ENCODE measurements at places on chromosomes 4 and X. TPM values are rescaled to one million over a fixed set of nuclear protein-coding genes. Genes with fewer than 3 reads are reported as not detected.

Gene SHOX
- total RNA-seq = not detected

Gene MGAT4D
- total RNA-seq = not detected

Gene CSAG2
- total RNA-seq = not detected

Gene SLIT2
- total RNA-seq = 0.18 TPM

Gene ATP1B4
- not detected for total RNA-seq

Gene ZNF141
- total RNA-seq = 2.8 TPM

Gene MAGEA6
- total RNA-seq = 12.0 TPM

Gene XAGE1A
- not detected for total RNA-seq

Gene GABRQ
- 0.27 TPM for total RNA-seq

Gene SH3RF1
- total RNA-seq = 8.5 TPM

Gene VSIG4
- not detected for total RNA-seq

Gene HPSE
- total RNA-seq = 1.5 TPM

Gene PF4V1
- not detected for total RNA-seq

Gene GLOD5
- total RNA-seq = not detected

Gene KDR
- total RNA-seq = 0.10 TPM

Gene PPP4R3C
- not detected for total RNA-seq

Gene FAM47A
- not detected for total RNA-seq

Gene FABP2
- not detected for total RNA-seq

Gene CBR4
- 4.2 TPM for total RNA-seq

Gene RNF128
- total RNA-seq = not detected

Gene KIF4A
- 27.0 TPM for total RNA-seq

Gene PCDH18
- total RNA-seq = not detected

Gene NIPAL1
- 0.65 TPM for total RNA-seq

Gene INTS12
- total RNA-seq = 15.4 TPM

Gene CLGN
- total RNA-seq = 4.2 TPM

Gene HELT
- total RNA-seq = not detected

Gene TBX22
- total RNA-seq = not detected

Gene RHOH
- total RNA-seq = not detected

Gene GPRIN3
- total RNA-seq = 4.0 TPM

Gene CFI
- 0.43 TPM for total RNA-seq

Gene COL4A6
- total RNA-seq = 16.2 TPM

Gene KLHL15
- 3.4 TPM for total RNA-seq

Gene LANCL3
- not detected for total RNA-seq

Gene RIBC1
- 0.64 TPM for total RNA-seq

Gene F8A2
- total RNA-seq = not detected

Gene MAGEB1
- not detected for total RNA-seq

Gene SSX4
- not detected for total RNA-seq

Gene PIR
- 50.6 TPM for total RNA-seq

Gene SERTM2
- not detected for total RNA-seq

Gene STPG2
- not detected for total RNA-seq

Gene TMEM35A
- total RNA-seq = not detected

Gene ANTXR2
- total RNA-seq = 4.1 TPM

Gene ZMAT1
- total RNA-seq = 0.05 TPM

Gene SLC6A14
- 0.03 TPM for total RNA-seq

Gene MAGEA8
- total RNA-seq = not detected

Gene DDIT4L
- total RNA-seq = 0.27 TPM

Gene DOCK11
- 7.1 TPM for total RNA-seq

Gene CPEB2
- 7.3 TPM for total RNA-seq

Gene PAGE2B
- not detected for total RNA-seq

Gene HMX1
- not detected for total RNA-seq

Gene ARMCX4
- 0.57 TPM for total RNA-seq

Gene RAI2
- 0.13 TPM for total RNA-seq

Gene TEC
- 2.3 TPM for total RNA-seq

Gene ADGRL3
- 0.02 TPM for total RNA-seq

Gene CTAG1A
- total RNA-seq = not detected

Gene SMIM43
- total RNA-seq = 0.49 TPM

Gene MAGEB17
- not detected for total RNA-seq

Gene RAP2C
- 28.1 TPM for total RNA-seq

Gene POF1B
- 2.5 TPM for total RNA-seq
